ENCODE measurements at places on chromosomes 2 and 18.

GRCh38 chr18:23196119-23197007 lies 61.1 kb downstream of the CABLES1 start:
- no peak for DNase-seq

DNA sequence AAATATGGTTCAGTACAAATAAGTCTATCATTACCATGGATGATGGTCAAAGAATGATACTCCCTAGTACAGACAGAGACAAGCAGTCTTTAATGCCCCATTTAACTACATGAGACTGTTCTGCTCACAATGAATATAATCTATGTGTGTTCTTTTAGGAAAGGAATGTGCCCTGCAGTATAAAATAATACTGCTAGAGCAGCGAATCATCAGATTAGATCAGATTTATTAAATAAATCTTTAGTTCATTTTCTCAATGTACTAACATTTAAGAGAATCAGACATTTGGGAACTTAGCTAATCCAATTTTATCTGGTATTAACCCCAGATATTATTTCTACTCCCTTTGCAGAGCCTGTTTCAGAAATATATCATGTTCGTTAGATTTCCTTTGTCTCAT lies 272.0 kb upstream of the GCFC2 start:
- DNase-seq, result no peak

DNA sequence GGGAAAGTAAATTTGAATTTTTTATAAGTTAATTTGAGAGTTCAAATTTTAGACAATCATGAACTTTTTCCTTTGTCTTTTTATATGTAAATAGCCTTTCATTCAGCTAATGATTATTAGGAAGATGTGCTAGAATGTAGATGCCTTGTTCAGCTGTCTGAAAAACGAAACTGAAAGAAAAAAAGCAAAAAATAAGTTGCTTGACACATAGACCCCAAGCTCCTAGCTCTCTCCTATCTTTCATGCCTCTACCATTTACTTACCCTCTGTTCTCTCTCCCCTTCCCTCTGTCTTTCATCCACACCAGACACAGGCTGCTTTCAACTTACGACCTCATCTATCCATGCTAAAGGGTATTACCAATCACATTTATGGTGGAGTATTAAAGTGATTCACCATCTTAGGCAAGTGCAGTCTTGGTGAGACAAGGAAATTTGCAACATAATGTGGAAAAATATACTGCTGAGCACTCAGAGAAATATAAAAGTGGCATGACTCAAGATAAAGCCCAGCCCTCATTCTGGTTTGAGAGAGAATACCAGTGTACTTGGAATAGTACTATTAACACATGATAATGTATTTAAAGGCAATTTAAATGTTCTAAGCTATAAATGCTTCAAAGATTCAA lies 425.6 kb downstream of the SUCLG1 start:
- no peak for DNase-seq

DNA sequence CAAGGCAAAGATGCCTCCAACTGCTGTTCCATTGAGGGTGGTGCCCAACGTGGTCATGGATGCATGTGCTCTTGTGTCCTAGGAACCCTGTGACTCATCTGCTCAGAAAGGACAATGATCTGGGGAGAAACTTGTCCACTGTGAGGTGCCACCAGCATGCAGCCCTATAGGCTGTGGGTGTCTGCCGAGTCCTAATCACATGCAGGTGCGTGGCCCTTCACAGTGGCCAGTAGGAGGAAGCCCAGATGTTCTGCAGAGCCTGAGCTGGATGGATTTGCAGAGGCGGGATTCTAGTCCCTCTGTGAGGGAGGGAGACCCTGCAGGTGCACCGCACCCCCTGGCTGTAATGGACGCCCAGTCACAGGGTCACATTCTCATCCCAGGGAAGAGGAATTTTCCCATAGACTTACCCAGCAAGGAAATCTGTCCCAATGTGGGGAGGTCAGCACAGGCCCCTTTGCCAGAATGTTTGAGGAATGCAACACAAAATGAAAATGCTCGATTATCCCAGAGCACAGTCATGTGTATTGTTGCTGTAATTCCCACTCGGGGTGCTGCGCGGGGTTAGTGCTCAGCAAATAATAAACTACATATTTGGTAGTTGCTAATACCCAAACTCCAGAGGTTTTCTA lies 13.9 kb downstream of the GDF7 start:
- DNase-seq, result no peak

DNA sequence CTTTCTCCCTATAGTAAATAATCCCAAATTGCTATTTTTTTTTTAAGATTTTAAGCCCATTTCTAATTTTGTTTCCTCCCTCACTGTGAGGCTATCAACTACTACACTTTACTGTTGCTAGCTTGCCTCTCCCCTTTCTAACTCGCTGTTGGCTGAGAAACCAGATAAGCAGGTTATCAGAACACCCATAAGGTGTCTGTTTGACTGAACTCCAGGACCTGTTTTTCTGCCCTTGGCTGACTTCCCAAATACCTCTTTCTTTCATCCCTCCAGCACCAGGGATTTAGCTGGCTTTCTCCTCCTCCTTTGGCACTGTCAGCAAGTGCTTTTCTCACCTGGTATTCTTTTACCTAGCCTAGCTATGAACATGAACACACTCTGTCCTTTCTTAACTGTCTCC lies 11.1 kb downstream of the TRAK2 start:
- no peak for DNase-seq

- no peak for DNase-seq
Measured at GRCh38 chr2:120736202-120736623, 545 bp downstream of the GLI2 start.

DNA sequence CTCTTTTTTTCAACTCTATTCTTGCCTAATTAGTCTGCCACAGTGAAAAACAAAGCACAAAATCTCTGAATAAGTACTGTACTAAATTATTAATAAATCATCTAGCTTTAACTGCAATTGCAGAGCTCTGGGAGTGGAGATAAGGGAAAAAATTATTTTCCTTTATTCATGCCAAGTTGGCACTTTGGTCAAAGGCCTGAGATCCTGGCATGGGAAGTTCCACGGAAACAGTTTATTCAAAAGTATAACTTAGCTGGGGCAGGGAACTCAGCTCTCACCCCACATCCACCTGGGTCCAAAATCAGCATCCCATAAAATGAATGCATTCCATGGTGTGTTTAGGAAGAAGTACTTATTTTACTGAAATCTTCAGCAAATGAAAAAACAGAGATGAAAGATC lies 185.2 kb upstream of the APCDD1 start:
- no peak for DNase-seq

DNA sequence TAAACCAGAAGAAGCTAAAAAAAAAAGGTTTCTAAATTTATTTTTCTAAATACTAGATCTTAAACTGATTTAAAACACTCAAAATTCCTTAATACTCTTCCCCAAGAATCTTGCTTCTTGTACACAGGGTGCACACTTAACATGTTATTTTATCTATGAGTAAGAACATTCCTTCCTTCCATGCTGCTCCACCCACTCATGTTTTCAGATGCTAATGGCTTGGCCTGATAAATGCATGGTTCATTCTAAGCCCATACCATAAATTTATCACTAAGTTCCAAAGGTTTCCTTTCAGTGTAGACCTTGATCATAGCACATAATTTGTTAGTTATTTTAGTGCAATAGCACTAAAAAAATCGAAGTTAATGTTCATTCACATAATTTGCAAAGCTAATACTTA lies 8.1 kb downstream of the FBXO48 start:
- no peak for DNase-seq

DNA sequence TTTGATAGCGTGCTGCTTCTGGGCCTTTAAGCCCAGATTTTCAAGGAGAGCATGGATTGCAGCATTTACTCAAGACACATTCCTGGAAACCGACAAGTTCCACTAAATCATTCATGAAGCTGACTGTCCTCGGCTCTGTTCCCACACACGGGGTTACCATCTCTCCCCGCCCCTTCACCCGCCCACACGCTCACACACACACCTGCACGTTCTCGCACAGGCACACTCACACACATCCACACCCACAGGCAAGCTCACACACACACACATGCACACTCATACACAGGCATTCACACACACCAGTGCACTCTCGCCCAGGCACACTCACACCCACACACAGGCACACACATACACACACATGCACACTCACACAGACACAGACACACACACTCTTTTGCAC lies 150.0 kb upstream of the AGAP1 start:
- no peak for DNase-seq

GRCh38 chr2:58680755-58681310 lies 439.7 kb upstream of the FANCL start:
- DNase-seq, result no peak

DNA sequence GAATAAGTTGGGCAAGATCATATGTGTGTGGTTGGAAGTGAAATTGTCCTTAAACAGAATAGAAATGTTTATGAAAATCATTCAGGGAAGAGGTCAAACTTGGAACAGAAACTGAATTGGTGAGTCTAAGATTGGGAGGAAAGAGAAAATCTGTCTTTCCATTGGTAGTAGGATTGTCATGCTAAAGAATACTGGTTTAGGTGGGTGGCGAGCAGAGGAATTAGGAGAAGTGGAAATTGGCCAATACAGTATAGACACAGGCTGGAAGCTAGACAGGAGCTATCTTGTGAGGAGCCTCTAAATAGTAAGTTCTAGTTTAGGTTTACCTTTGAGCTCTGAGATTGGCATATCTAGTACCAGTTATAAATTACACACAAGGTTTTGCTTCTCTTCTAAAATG lies 80.9 kb upstream of the KYNU start:
- DNase-seq, result no peak

DNA sequence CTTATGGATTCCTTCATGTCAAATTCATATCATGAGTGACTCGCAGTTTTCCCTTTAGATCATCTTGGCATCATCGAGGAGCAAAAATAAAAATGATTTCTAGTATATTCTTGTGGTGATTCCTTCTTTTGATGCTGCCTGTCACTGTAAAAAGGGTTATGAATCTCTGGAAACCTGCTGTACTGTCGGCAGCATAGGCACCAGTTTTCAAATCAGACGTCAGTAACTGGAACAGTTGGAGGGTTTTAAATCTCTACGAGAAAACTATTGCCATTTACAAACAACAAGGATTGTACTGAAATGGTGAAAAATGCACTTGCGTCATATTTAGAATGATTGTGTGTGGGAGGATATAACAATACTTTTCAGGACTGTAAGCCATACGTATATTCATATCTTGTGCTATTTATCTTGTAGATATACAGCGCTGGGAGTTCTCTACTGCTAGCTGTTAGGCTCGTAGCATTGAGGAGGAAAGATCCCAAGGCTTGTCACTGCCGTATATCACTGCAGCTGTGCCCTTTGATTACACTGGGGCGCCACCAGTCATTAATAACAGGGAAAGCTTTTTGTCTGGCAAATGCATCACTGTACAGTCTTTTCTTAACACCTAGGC lies 320.7 kb downstream of the MTX2 start:
- no peak for DNase-seq

DNA sequence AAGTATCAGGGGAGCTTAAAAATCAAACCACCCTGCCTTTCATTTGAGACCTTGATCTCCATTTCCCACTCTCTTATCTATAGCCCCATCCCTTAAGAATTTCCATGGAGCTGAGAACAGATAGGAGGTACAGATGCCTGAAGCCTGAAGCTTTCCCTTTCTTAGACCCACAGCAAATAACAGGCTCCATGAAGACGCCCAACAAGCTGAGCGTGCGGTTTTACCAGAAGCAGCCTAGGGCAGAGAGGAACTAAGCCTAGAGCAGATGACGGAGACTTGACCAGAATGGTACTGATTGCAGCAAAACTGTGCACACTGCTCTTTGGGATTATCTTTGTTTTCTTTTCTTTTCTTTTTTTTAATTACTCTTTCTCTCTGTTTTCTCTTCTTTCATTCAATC lies 1.7 kb upstream of the ERBB4 start:
- DNase-seq, result no peak

DNA sequence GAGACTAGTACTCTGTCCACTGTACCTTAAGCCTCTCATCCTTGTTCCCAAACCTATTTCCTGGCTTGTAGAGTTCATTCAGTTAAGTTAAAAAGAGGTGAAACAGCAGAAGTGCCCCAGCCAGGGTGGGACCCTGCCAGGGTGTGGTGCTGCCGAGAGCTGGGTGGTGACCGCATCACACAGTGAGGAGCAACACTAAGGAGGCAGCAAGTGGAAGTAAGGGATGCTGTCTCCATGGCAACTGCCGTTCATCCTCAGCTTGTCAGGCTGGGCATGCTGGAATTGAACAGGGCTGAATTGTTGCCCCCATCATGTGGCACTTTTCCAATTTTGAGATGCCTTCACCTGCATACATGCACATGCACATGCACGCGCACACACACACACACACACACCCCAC lies 77.0 kb downstream of the VSNL1 start:
- no peak for DNase-seq

GRCh38 chr2:36393738-36394256 lies 38.2 kb downstream of the CRIM1 start:
- DNase-seq, result no peak

GRCh38 chr2:144379851-144380311 lies 140.0 kb downstream of the ZEB2 start:
- DNase-seq, result no peak

DNA sequence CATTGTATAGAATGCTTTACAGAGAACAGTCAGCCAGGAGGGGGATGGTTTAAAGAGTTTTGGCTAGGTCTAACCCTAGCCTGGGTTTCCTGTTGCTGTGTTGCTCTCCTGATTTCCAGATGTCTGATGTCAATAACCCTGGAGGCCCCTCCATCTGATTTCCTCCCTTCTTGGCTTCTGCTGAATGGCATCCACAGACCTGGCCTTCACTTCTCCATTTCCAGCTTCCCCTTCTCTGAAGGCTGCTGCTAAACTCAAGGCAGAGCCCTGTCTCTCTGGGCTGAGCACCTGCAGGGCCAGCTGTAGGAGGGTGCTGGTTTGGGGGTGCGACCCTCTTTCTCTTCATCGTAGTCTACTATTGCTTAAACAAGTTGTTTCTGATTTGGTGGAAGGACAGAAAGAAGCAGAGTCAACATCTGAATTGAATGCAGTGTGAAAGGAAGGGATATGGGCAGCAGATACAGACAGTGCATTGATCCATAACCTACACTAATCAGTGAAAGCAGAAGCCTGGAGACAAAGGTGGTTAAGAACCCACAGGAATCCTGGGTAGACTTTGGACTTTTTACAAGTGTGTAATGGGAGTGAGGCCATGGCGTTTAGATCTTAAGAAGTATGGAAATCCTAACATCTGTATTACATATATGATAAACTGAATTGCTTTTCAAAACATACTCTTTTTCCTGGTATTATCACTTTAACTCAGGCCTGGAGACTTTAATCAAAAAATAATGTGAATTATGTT lies 153.6 kb downstream of the HRH4 start:
- DNase-seq, result no peak
